ENCODE measurements at places on chromosomes 11 and 22.

- DNase-seq = no peak
Measured at GRCh38 chr22:42848941-42849550, 8.0 kb downstream of the ARFGAP3 start.

DNA sequence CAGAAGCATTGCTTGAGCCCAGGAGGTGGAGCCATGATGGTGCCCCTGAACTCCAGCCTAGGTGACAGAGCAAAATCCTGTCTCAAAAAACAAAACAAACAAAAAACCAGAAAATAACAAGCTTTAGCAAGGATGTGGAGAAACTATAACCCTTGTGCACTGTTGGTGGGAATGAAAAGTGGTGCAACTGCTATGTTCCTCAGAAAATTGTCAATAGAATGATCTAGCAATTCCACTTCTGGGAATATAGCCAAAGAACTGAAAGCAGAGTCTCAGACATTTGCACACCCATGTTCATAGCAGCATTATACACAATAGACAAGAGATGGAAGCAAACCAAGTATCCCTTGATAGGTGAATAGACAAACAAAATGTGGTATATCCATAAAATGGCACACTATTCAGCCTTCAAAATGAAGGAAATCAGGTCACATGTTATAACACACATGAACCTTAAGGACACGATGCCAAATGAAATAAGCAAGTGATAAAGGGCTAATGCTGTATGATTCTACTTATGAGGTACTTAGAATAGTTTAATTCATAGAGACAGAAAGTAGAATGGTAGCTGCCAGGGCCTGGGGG, 15.9 kb downstream of the KLHL22 start:
- no peak for DNase-seq

- DNase-seq = peak; percentile 70
Measured at GRCh38 chr11:61598886-61599868, 18.3 kb upstream of the SYT7 start.

DNA sequence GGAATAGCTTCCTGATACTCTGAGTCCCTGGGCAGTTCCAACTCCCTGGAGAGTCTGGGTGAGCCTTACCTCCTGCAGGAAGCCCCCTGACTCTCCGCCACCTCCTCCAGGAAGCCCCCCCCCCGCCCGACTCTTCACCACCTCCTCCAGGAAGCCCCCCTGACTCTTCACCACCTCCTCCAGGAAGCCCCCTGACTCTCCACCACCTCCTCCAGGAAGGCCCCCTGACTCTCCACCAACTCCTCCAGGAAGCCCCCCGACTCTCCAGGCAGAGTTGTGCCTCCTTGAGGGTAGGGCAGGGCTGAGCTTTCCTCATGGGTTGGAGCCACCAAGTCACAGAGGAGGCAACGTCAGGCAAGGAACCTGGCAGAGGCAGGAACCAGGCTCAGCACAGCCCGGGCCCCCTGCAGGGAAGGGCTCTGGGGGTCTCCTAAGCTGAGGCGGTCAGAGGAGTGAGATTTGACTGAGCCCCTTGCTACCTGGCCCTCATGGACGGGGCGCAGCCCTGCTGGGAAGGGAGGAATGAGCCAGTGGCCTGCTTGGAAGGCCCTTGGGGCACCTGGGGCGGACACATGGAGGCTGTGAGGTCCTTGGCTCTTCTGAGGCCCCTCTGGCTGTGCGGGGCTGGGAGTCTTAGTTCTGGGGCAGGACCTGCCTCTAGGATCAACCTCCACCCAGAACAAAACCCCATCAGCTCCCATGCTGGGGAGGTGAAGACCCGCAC, 18.1 kb downstream of the MRGPRG start:
- no peak for DNase-seq

DNA sequence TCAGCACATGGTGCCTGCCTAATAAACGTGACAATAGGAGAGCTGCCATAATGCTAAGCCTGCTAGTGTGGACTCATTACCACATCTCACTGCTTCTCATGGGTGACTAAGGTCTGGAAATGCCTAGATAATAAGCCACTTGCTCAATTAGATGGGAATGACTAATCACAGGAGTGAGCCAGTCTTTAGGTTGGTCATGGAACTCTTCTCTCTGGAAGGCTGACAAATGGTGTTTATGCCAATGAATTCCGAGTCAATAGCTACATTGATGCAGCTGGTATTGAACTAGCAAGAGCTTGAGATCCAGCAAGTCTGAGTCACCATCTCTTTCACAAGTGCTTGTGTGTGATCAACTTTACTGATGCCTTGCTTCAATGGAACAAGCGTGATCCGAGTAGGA, 334.9 kb downstream of the OPCML start:
- no peak for DNase-seq
